ENCODE measurements at places on chromosomes 3 and 15.

DNA sequence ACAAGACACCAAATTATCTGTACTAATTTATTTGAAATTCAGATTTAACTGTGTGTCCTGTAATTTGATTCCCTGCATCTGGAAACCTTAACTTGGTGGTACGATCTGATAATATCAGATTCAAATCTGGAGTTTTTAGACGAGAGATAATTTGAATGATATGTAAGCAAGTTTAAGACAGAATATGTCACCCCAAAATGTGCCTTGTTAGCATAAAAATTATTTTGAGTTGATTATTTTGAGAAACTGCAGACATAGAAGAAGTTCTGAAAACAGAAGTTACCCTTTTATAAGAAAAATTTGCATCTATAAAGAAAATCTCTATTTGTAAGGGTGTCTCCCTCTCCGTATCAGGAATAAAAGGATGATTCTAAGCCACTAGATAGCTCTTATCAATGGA, 1202.8 kb downstream of the ROBO2 start:
- no peak for DNase-seq

DNA sequence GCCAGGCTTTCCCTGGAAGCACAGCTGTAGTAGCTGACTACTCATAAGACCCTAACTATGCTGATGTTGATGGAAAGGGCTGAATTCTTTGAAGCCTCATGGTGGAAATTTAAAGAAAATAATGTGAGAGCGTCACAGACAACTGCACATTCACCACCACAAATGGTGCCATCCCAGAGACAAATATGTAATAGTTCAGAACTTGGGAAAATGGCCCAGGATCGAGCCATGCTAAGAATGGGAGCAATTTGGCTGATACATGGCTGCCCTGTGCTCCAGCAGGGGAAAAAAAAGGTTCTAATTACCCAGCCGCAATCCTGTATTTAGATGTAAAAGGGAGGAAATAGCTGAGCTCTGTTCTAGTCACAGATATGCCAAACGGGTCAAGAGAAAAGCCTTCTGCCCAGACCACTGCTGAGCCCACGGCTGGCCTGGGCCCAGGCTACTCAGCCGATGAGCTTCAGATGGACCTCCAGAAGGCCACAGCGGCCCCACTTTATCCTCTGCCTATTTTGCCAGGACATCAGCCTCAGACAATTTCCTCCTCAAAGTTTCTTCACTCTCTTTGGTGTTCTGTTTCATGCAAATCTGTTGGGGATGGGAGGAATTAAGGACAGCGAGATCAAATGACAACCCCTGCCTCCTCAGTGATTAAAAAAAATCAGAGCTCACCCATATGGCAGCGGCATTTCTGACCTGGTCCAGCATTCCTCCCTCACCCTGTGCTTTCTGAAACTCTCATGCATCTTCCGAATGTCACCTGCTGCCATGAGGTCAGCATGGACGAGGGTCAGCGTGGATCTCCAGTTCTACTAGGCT, 54.5 kb upstream of the MEX3B start:
- DNase-seq = no peak

DNA sequence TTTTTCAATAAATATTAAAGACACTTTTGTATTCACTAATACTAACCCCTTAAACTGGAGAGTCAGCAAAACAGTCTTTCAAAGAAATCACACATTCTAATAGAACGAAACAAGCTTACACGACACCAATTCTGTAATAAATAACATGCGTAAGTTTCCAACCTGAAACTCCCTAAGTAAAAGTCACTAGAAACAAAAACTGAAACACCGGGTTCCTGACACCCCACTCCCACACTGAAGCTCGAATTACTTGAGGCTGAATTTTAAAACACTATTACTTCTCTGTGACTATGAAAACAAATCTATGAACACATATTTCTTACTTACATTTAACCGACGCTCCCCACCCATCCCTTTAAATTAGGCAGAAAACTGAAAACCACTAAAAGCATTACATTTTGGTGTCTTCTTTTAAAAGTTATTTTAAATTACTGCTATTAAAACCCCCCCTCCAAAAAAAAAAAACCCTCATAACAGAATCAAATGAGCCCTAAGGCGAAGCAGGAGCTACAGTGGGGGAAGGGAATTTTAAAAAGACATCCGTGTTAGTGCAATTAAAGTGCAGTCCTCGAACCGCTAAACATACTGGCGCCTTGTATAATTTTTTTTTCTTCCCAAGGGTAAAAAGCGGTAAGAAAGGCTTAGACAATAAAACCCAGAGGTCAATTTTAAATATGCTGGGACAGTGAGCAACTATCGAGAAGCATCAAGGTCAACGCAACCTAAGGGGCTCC, 878 bp downstream of the SPPL2A start:
- peak; percentile 39 for DNase-seq

DNA sequence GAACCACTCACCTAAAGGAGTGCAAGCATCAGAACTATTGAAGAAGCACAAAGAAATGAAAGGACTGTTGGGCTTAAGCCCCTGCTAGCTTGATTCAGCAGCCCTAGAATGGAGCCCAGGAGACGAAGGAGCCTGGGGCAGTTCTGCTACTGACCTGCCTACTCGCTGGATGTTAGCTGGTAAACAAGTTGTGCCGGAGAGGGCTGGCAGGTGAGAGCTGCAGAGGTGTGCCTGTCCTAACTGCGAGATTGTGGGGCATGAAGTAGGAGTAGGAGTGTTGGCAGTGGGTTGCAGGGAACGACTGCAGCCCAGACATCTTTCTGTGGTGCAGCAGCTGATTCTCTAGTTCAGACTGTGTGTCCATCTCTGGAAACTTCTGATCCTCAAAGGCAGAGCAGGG, 75.2 kb upstream of the GSK3B start:
- DNase-seq = no peak

DNA sequence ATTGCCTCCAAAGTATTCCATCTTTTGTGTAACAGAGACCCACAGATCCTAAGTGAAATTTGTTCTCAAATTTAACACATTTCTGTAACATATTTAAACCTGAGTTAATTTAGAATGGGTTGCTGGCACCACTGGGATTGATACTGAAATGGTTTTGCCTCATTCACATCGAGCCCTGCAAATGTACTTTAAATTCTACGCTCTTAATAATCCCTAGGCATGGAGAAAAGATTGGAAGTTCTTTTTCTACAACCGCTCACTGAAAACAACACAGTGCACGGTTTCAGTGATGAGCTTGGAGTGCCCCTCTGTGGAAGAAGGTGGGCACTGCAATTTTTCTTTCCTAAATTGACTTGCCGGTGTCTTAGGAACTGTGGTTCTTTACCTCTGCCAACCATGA, 109.9 kb upstream of the ATP11B start:
- DNase-seq = peak; percentile 86

GRCh38 chr3:53862241-53862640, 15.9 kb downstream of the IL17RB start:
- no peak for DNase-seq

DNA sequence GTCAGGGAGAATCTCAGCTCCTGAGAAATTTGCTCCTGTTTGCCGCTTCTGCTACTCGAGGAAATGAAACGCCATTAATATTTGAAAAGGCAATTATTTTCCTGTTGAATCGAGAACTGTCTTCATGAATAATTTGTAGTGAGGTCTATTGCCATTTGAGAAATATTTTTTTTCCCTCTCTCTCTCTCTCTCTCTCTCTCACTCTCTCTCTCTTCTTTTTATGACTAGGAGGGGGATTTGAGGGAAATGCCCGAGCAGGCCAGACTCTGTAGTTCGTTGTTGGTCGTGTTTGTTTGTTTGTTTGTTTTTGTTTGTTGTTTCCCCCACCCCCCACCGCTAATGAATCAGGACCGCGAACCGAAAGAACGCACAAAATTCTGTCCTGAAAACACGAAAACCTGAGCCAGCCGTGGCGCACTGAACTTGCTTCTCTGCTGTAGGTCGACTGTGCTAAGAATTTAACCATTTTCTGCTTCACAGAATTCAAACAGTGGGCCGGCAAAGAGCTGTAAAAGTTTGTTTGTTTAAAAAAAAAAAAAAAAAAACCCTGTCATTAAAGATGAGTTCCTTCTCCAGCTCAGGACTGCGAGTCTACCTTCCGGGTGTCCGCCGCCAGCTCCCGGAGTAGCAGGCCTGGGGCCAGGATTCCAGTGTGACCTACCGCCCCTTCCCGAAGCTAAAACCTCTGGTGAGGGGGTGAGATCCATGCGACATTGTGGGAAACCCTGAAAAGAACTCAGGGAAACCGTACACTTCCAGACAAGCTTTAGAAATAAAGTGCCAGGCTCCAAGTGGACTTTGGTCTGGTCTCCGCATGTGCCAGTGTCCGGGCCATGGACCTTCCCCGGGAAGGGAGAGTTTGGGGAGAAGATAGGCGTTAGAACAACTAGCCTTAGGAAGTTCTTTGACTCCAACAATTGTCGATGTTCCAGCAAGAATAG, 12.1 kb downstream of the ZIC4 start:
- DNase-seq = no peak

DNA sequence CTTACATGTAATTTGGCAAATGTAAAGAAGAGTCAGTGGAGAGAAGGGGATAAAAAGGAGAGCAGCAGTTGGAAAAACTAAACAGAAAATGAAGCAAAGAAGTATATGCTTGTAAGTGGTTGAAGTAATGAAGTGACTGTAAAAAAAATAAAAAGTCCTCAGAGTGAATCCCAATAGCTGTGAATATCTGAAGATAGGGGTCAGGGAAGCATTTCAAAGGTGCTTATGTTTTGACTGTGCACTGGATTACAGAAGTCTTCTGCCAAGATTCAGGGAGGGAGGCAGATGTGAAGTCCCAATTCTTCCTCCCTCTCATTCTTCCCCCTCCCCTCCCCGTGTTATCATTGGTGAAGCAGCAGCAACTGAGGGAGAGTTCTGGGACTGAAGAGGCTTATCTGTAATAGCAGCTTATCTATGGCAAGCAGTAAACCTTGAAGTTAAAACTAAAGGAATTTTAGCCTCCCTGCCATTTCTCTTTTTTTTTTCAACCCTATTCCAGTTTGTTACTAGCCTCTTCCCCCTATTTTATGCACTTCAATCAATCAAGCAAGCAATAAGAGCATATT, 597.9 kb downstream of the IGSF11 start:
- no peak for DNase-seq

GRCh38 chr3:72324253-72324811, 523.9 kb downstream of the SHQ1 start:
- DNase-seq = no peak

GRCh38 chr3:162015856-162016255, 519.2 kb downstream of the OTOL1 start:
- DNase-seq = no peak

DNA sequence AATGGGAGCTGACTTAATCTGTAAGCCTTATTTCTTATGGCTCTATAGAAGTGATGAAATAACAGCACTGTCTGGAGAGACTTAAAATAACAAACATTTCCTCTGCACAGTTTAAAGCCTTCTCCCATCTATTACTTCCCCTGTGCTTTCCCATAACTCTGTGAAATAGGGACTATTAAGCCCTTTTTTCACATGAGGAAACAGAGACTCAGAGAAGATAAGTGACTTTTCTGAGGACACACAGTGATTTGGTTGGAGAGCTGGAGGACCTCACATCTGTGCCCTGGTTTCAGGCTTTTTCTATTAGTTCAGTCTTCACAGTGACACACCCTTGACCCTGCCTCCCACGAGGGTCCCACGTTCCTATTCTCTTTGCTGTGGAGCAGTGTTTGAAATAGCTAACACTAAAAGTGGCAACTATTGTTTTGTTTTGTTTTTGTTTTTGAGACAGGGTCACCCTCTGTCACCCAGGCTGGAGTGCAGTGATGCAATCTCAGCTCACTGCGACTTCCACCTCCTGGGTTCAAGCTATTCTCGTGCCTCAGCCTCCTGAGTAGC, 82.9 kb downstream of the ST6GAL1 start:
- DNase-seq = peak; percentile 72

DNA sequence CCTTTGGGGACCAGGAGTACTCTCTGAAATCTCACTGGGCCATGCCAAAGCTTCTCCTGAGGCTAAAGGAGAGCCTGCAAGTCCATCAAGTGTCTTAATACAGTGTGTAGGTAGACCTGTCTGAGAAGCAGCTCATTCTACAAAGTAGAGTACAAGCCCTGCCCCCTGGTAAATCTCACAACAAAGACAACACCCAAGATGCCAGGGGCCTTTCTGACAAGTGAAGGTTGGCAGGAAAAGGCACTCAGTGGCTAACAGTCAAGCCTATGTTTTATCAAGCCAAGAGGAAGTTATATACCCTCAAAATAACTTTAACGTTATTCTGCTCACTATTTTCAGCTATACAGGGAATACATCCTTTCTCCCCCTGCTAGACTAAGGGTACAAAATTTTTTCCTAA, 58.3 kb downstream of the NMNAT3 start:
- DNase-seq = no peak

GRCh38 chr3:150077581-150078247, 107.0 kb upstream of the PFN2 start:
- no peak for DNase-seq

GRCh38 chr15:90762109-90762508, 45.0 kb downstream of the BLM start:
- DNase-seq = no peak

DNA sequence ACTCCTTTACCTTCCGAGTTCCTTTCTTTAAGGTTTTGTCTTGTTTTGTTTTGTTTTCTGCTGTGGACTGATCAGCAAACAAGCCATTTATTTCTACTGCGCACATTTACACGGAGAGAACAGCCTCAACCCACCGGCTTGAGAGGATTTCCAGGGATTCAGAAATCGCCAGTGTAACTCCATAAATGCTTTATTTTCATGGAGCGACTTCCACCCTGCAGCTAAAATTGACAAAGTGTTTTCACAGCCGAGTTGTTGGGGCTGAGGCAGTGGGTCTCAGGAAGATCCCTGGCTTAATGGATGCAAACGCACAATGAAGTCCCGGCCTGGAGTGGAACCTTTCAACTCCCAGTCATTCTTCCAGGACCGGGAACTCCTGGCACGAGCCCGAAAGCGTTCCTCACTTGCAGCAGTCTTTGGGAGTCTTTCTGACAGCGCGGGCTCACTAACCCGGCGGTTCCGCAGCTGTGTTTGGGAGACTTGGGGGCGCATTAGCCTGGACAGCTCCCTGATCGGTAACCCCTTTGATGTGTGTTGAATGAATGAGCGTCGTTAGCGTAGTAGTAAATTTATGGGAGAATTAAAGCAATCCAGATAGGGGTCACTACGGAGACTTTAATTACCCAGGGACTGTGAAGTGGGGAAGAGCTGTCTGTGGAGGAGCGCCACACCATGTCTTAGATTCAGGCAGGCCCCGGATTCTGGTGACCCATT, 785 bp upstream of the MYRIP start:
- DNase-seq = no peak

GRCh38 chr3:72044231-72044855, 259.4 kb upstream of the PROK2 start:
- no peak for DNase-seq

GRCh38 chr15:89335298-89336041, 846 bp upstream of the POLG start:
- peak; percentile 91 for DNase-seq

DNA sequence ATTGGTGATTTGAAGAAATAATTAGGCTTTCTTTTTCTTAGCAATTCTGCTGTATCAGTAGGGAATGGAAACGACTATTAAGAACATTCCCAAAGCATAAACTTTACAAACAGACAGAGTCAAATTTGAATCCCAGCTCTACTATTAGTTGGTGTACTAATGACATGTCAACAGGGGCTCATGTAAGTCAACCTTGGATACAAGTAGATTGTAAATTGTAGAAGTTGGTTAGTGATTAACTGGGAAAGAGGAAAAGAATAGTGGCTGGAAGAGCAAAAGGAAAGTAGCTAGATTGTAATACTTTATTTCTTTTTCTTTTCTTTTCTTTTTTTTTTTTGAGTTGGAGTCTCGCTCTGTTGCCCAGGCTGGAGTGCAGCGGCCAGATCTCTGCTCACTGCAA, 38.6 kb upstream of the DPPA4 start:
- DNase-seq = no peak
